ENCODE measurements at places on chromosomes 7 and 10.
A peak's percentile ranks its signal among the peaks of the same experiment; 100 is the strongest.

DNA sequence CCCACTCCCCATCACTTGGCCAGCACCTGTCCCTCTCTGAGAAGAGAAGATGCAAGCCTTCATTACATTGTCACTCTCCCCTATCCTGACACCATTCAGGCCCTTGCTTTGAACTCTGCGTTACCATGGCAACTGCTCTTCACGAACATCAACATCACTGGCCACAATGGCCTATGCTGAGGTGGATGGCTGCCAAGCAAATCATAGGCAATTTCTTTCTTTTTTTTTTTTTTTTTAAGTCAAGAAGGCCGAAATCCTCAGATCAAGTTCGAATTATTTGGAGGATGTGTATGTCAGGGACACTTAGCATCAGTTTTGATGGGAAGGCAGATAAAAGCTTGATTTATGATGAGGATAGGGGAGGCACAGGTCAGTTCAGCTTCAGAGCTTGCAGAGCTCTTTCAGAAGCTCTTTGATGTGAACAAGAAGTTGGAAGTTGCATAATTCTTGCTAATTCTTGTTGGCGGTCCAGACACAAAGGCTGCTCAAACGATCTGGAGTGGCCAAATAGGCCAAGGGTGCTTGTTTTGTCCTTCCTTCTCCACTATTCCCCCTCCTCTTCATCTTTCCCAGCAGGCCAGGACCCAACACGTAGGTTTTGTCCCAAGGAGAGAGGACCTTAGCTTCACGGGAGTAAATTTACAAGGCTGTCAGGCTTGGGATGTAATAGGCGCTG, 179.9 kb upstream of the NPVF start:
- no peak for DNase-seq

DNA sequence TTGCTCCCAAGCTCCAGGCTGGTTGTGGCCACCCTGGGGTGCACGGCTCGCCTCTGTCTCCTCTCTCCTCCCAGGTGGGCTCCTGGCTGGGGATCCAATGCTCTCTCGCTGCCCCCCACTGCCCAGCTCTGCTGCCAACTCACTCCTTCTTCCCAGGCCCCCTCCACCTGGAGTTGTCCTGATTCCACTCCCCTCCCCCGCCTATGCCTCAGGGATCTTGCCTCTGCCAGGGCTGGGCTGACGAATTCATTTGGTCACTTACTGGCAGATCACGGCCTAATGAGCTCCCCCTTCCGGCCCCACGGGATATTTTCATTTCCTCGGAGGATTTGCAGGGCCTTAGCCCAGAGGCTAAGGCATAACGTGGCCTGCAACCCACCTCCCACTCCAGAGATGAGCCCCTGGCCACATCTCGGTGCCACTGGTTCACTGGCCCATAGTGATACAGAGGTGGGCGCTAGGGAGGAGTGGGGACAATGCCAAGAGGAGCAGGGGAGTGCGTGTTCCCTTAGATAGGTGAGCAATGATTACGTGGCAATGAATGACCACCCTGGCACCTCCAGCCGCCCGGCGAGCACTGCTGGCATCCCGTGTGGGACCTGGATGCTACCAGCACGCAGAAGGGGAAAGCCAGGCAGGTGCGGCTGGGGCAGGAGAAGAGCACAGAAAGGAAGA, 344.6 kb upstream of the SHH start:
- no peak for DNase-seq

- no peak for DNase-seq
These were observed 303.3 kb upstream of the SEMA3A start for GRCh38 chr7:84497873-84498272.

GRCh38 chr7:8724080-8724718, 290.8 kb downstream of the NXPH1 start:
- DNase-seq = peak; percentile 54

DNA sequence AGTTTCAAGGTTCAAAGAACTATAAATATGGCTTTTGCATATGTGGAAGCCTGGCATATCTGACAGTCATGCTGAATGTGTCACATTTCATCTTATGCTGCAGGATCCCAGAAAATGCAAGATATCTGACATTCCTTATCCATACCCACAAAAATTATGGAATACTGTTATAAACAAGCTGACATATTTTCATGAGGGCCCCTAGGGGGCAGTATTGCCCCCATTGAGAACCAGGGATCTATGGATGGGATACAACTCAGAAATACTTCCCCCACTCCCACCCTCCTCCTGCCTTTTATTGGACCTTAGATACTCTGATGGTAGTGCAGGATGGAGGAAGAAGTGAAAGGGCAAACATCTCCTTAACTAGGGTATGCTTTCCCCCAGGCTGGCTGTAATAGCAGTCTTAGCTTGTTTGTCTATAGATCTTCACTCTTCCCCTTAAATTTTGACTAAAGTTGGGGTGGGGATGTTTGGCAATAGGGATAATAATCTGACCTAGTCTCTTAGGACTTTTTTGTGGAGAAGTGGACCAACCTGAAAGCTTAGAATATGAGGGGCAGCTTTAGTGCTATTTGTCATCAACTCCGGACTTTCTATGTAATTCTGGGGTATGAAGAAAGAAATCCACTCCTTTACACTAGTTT, 3.5 kb upstream of the GNGT1 start:
- peak; percentile 18 for DNase-seq

DNA sequence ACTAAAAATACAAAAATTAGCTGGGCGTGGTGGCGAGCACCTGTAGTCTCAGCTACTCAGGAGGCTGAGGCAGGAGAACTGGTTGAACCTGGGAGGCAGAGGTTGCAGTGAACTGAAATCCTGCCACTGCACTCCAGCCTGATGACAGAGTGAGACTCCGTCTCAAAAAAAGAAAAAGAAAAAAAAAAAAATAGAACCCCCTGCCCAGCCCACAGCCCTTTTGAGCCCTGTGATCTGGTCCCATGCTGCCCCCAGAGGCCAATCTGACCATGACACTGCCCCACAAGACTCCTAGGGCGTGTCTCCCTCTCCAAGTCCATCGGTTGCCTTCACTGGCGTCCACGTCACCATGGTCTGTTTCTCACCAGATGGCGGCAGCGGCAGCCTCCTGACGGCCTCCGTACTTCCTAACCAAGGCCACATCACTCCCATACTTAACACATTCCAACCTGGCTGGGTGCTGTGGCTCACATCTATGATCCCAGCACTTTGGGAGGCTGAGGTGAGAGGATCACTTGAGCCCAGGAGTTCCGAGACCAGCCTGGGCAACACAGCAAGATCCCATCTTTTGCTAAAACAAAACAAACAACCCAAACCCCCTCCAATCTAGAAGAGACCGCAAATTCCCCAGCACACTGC, 18.0 kb downstream of the STX1A start:
- DNase-seq = peak; percentile 63

DNA sequence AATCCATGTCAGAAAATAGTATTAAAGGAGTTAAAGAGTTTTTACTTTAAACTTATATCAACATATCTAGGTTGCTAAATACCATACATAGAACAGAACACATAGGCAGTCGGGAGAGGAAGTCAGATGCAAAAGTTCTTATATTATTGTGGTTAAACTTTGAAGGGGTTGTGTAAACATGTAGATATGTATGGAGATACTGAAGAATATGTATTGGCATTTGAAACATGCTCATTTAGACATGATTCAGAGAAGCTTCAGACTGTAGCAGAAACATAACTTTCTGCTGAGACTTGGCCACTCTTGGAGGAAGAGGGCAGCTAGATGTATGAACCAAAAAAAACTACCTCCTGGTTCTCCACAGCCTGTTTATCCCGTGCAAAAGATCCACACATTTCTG, 103.5 kb upstream of the FERD3L start:
- DNase-seq = no peak

DNA sequence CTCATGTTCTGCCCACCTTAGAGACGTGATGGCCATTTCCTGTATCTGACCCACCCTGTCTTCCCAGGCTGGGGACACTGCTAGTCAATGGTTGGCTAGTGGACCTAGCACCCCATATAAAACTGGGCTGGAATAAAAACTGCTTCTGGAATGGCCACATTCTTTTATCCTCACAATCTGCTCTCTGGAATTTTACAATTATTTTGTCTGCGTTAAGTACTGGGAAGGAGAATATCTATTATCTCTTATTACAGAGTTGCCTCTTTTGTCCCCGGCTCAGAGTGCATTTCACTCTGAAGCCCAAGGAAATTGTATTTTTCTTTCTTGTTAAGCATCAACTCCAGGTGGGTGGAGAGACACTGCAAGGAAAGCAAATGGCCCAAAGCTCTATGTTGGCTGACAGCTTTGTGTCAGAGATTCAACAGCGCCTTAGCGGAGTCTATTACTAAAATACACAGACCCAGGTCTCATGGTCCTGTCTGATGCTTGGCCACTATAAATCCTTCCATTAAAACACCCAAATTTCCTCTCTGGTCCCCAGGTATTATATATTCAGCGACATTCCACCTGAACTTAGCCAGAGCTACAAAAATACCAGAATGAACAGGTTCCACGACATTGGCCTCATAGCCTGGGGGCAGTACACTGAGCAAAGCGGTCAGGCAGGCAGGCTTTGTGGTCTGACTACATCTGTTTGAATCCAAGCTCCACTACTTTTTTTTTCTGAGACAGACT, 121.7 kb downstream of the PRPF18 start:
- no peak for DNase-seq

DNA sequence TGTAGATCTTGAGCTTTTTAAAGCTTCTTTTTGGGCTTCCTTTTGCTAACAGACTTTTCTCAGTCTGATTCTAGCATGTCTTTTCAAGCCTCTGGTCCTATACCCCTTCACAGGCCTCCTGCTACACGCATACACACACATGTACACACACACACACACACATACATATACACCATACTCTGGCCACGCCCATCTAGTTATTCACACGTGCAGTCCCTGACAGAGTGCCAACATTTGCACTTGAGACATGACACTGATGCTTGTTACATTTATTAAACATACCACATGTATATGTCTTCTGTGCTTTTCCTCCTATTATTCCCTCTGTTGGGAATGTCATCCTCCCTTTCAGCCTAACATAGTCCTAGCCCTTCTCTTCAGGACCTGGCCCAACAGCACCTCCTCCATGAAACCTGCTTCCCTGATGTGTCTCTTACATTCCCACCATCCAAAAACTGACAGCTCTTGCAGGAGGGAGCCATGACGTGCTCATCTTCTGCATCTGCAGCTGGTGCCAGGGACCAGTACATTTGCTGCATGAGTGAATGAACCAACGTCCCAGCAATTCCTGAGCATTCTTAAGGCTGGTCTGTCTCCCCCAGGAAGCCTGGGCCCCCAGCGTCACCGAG, 222.1 kb downstream of the ARHGAP12 start:
- DNase-seq = no peak

DNA sequence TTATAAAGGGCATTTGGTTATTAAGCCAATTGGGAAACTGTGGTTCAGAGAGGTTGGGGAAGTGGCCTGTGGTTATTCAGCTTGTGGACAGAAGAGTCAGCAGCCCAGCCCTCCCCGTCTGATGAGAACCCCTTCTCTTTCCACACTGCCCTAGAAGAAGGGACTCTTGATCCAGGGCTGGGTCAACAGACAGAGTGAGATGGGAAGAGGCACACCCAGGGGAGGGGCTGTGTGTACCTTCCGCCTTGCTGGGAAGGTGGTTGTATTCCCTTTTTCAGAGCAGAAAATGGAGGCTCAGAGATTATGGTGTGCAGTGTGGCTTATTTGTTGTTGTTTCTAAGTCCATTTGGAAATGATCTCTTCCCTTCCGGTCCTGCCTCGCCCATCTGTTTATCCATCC, 103.4 kb downstream of the GRK5 start:
- no peak for DNase-seq

- no peak for DNase-seq
These were observed 1.4 kb downstream of the ENKUR start for GRCh38 chr10:25014579-25014978.

- no peak for DNase-seq
These were observed 407.9 kb downstream of the NRG3 start for GRCh38 chr10:82282782-82283456.

GRCh38 chr10:88687853-88688467, 18.1 kb upstream of the LIPK start:
- peak; percentile 38 for DNase-seq

DNA sequence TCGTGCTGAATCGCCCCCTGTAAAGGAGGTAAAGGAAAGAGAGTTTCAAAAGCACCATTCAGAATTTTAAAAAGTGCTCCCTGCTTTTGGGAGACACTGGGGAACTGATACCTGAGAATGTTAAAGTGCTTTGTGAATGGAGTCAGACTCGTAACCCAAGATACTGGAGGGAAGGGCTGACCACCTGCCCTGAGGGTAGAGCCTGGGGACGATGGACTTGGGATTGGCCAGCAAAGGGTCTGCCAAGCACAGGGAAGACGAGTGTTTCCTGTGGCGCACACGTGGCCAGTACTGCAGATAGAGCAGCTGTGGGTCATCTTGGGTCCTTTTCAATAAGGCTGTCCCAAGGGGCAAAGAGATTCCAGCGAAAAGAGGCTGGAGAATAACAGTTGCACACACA, 1284.1 kb upstream of the AUTS2 start:
- no peak for DNase-seq

DNA sequence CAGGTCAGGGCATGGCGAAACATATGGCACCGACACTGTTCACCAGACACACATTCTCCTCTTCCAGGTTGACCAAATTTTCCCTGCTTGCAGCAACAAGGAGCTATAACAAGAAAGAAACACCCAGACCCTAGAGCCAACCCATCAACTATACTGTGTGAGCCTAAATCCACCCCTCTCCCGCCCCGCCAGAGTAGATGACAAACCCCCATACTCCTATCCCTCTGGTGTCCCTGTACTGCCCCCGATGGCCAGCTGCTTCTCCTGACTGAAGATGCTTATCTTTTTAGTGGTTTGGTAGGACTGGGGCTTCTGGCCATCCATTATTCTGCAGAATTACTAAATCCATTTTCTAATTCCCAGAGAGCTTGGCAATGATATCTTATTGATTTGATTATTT, 70.1 kb upstream of the EEPD1 start:
- DNase-seq = no peak

DNA sequence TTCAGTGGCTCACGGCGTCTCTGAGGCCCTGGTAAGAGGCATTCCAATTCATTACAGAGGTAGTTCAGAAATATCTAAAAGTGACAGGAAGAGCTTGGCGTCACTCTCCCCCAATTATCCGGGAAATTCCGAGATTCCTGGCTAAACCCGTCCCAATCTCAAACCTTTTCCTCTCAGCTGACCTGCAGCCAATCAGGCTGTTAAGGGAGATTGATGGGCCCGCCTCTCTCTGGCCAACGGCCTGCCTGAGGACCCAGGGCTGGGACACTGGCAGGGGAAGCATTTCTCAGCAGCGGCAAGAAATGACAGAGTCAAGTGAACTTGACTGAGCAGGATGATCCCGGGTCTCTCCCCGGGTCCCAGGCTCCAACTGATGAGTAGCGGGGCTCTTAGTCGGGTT, 72.3 kb downstream of the EBF3 start:
- DNase-seq = no peak

GRCh38 chr10:100288196-100288595, 1.7 kb upstream of the BLOC1S2 start:
- DNase-seq = no peak

DNA sequence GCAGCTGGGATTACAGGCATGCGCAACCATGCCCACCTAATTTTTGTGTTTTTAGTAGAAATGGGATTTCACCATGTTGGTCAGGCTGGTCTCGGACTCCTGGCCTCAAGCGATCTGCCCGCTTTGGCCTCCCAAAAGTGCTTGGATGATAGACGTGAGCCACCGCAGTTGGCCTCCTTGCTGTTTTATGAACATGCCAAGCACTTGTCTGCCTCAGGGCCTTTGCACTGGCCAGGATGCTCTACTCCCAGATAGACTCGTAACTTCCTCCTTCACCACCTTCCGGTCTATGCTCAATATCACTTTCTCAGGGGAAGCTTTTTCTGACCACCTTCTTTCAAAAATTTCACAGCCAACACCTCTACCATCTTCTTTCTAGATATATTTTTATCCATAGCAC, 6.3 kb downstream of the SLC26A5 start:
- no peak for DNase-seq
